H9 (cell line): ENCODE measurements at places on chromosomes 2 and 18. TPM values are rescaled to one million over a fixed set of nuclear protein-coding genes. Genes with fewer than 3 reads are reported as not detected.

DNA sequence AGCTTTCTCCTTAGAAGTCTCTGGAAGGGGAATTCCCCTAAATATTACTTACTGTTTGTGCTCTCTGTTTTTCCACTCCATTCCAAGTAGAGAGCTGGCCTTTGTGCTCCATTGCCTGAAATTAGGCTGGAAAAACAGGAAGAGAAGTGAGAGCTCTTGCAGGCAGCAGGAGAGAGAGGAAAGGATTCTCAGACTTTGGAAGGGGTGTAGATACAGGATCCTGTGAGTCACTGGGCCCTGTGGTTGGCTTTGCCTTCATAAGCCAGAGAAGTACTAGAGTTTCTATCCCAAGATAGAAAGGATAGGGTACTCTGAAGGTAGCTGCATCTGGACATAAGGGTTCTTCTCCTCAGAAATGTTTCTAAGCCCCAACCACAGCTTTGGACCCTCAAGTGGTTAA, 188.9 kb downstream of the CMPK2 start:
- H3K27me3 ChIP-seq = no peaks in the 10 kb centered on the region
- no peak overlapping the region for H3K27ac ChIP-seq
- H3K36me3 ChIP-seq = no peaks in the 10 kb centered on the region
- no peak overlapping the region for H3K4me3 ChIP-seq
- H3K4me1 ChIP-seq = peaks cover 9% of the 10 kb centered on the region; the same call in 1 of the 2 replicates
- DNase-seq = no peak

- H3K27ac ChIP-seq = no peak overlapping the region
- H3K36me3 ChIP-seq = no peaks in the 10 kb centered on the region
- H3K27me3 ChIP-seq = no peaks in the 10 kb centered on the region
- DNase-seq = no peak
- no peaks in the 10 kb centered on the region for H3K4me1 ChIP-seq
Observed at GRCh38 chr2:220153118-220153517, 525.7 kb downstream of the SLC4A3 start.

- peaks cover 3% of the 10 kb centered on the region; the same call in 1 of the 2 replicates for H3K4me1 ChIP-seq
- no peaks in the 10 kb centered on the region for H3K27me3 ChIP-seq
- no peak overlapping the region for H3K27ac ChIP-seq
- H3K4me3 ChIP-seq = no peak overlapping the region
- H3K36me3 ChIP-seq = no peaks in the 10 kb centered on the region
Observed at GRCh38 chr2:177171418-177171865, 41.2 kb upstream of the HNRNPA3 start.

- no peaks in the 10 kb centered on the region for H3K36me3 ChIP-seq
- DNase-seq = no peak
- H3K27me3 ChIP-seq = no peaks in the 10 kb centered on the region
- no peaks in the 10 kb centered on the region for H3K4me1 ChIP-seq
- H3K4me3 ChIP-seq = no peak overlapping the region
Observed at GRCh38 chr2:187105218-187105617, 256.2 kb upstream of the ZSWIM2 start.

DNA sequence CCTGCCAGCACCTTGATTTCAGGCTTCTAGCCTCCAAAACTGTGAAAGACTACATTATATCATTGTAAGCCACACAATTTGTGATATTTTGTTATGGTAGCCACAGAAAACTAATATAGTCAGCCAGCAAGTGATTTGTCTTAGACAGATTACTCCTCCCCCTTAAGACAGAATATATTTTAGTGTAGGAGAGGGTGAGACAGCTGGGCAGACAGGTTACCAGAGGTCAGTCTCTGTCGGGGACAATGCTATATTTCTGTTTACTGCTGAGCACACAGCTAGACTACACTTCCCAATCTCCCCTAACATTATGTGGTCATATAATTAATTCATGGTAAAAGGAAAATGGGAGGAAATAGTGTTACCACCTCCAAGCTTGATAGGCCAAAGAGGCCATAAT, 185.8 kb upstream of the PIK3C3 start:
- no peaks in the 10 kb centered on the region for H3K27me3 ChIP-seq
- no peaks in the 10 kb centered on the region for H3K36me3 ChIP-seq
- no peak overlapping the region for H3K27ac ChIP-seq
- no peak for DNase-seq

GRCh38 chr2:180446492-180446891, 439.4 kb upstream of the CWC22 start:
- no peaks in the 10 kb centered on the region for H3K27me3 ChIP-seq
- no peaks in the 10 kb centered on the region for H3K4me1 ChIP-seq
- DNase-seq = no peak

DNA sequence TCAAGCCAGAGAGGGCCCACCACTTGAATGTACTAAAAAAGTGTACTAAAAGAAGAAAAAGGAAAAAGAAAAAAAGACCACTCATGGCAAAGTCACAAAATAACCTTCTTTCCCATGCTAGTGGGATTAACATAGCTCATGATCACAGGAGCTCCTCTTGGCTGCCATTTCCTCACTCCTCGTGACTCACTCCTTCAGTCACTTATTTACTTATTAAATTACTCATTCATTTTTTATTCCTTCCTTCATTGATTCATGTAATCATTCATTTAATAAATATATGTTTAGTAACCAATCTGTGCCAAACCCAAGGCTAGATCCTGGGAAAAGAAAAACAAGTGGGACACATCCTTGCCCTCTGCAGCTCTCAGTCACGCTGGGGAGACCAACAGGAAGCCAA, 300.5 kb downstream of the INSIG2 start:
- H3K27me3 ChIP-seq = 0 out of 2 replicates have a peak, but pooled peaks cover 2% of the 10 kb centered on the region
- H3K36me3 ChIP-seq = no peaks in the 10 kb centered on the region
- no peak overlapping the region for H3K27ac ChIP-seq
- no peak for DNase-seq

DNA sequence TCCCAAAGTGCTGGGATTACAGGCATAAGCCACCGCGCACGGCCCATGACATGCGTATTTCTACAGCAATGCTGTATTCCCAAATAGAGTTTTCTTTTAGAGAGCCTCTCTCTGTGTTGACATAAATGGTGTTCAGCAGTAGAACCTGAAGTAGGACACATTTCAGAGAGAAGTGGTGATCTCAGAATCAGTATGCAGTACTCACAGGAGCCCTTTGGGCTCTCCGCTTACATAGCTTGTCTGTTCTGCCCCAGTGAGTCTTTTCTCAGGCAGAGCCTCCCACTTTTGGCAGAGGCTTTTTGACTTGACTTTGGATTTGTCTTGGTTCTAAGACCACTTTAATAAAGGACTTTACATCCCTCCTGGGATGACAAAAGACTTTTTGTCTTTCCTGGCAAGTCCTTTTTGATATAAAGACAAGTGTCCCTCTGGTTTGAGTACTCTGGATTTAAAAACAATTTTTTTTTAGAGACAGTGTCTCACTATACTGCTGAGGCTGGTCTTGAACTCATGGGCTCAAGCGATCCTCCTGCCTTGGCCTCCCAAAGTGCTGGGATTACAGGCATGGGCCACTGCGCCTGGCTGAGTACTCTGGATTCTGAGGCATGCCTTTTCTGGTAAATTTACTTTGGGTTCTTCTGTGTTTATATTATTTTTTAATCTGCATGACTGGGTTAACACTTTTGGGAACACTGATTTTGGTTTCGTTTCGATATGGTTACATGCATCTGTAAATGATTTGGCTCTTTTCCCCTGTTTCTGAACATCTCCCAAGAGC, 113.3 kb downstream of the SMAD2 start:
- H3K4me1 ChIP-seq = peaks cover 12% of the 10 kb centered on the region
- H3K27me3 ChIP-seq = no peaks in the 10 kb centered on the region
- H3K27ac ChIP-seq = peak overlapping the region; percentile 86
- peak overlapping the region; percentile 52; the same call in 2 of the 3 replicates for H3K4me3 ChIP-seq
- no peak for DNase-seq
- peaks cover 6% of the 10 kb centered on the region; the same call in 1 of the 2 replicates for H3K36me3 ChIP-seq

GRCh38 chr18:77547757-77548156, 298.1 kb downstream of the GALR1 start:
- no peaks in the 10 kb centered on the region for H3K27me3 ChIP-seq
- H3K4me1 ChIP-seq = no peaks in the 10 kb centered on the region
- DNase-seq = no peak
- H3K27ac ChIP-seq = no peak overlapping the region
- H3K36me3 ChIP-seq = no peaks in the 10 kb centered on the region
- no peak overlapping the region for H3K4me3 ChIP-seq

DNA sequence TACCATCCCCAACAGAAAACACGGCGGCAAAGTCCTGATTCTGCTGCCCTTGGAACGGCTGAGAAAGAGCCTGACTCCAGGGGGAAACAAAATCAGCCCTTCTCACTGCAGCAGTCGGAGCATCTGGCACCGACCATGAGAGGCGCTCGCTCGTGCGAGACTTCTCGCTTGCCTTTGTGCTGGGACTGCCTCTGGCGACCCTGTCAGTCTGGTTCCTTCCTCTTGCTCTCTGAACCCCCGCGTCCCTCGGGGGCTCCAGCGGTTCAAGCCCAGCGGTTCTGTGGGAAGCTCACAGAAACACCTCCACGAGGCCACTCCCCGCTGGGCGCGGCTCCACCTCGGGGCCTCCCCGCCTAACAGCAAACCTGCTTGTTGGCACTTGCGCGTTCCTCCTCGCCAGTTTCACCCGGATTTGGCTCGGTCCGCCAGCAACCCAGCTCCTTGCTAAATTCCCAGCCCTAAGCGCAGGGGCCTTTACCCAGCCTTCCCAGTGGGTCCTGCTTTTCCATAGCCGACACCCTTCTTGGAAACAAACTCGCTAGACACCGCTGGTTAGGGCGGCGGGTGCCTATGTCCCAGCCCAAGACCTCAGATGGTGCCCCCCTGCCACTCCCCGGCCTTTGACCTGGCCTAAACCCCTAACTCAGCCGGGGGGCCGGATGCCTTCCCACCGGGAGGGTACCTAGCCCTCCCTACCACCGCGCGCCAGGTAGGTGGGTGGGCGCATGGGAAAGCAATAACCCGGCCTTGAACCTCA, 2.2 kb downstream of the RND3 start:
- no peaks in the 10 kb centered on the region for H3K27me3 ChIP-seq
- H3K27ac ChIP-seq = no peak overlapping the region
- H3K4me1 ChIP-seq = peaks cover 15% of the 10 kb centered on the region
- H3K4me3 ChIP-seq = peak overlapping the region; percentile 93
- peak; percentile 76 for DNase-seq

- H3K4me3 ChIP-seq = no peak overlapping the region
- no peaks in the 10 kb centered on the region for H3K27me3 ChIP-seq
- H3K27ac ChIP-seq = no peak overlapping the region
- H3K4me1 ChIP-seq = no peaks in the 10 kb centered on the region
Observed at GRCh38 chr2:218746470-218746795, 35.5 kb upstream of the CYP27A1 start.

- peak overlapping the region; percentile 26 for H3K27ac ChIP-seq
- no peaks in the 10 kb centered on the region for H3K27me3 ChIP-seq
- no peak overlapping the region for H3K4me3 ChIP-seq
- peaks cover 2% of the 10 kb centered on the region; the same call in 1 of the 2 replicates for H3K36me3 ChIP-seq
Observed at GRCh38 chr2:54551123-54551756, 95.1 kb downstream of the SPTBN1 start.

- H3K36me3 ChIP-seq = peaks cover 9% of the 10 kb centered on the region; the same call in 2 of the 3 replicates
- no peak for DNase-seq
- 0 out of 2 replicates have a peak, but pooled peaks cover 2% of the 10 kb centered on the region for H3K4me1 ChIP-seq
- no peak overlapping the region for H3K4me3 ChIP-seq
- H3K27me3 ChIP-seq = no peaks in the 10 kb centered on the region
Observed at GRCh38 chr18:9571546-9571945, 42.8 kb downstream of the PPP4R1 start.

GRCh38 chr2:48444404-48444803, 85.5 kb upstream of the STON1 start:
- no peaks in the 10 kb centered on the region; the same call in 2 of the 3 replicates for H3K36me3 ChIP-seq
- H3K4me1 ChIP-seq = peaks cover 9% of the 10 kb centered on the region; the same call in 1 of the 2 replicates
- no peak overlapping the region for H3K27ac ChIP-seq
- DNase-seq = no peak

DNA sequence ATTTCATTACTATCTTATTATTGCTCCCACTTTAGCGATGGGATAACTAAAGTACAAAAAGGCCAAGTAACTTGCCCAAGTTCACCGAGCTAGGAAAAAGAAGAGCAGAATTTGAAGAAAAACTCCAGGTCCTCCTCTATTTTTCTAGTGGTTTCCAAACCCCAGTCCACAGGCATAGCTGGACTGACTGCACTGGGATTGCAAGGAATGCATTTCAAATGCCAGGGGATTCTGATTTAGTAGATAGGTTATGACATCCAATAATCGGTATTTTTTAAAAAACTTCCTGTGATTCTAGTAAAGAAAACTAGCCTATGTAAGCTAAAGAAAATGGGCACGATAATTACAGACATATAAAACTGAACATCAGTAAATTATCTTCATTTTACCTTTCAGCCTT, 62.7 kb upstream of the GALNT5 start:
- H3K27me3 ChIP-seq = no peaks in the 10 kb centered on the region
- no peak overlapping the region for H3K27ac ChIP-seq
- H3K36me3 ChIP-seq = no peaks in the 10 kb centered on the region
- no peak overlapping the region for H3K4me3 ChIP-seq
- no peaks in the 10 kb centered on the region for H3K4me1 ChIP-seq

- DNase-seq = no peak
- H3K36me3 ChIP-seq = no peaks in the 10 kb centered on the region
- no peaks in the 10 kb centered on the region for H3K27me3 ChIP-seq
- peaks cover 2% of the 10 kb centered on the region; the same call in 1 of the 2 replicates for H3K4me1 ChIP-seq
- H3K27ac ChIP-seq = no peak overlapping the region
Observed at GRCh38 chr2:140353541-140353940, 1573.4 kb upstream of the NXPH2 start.

Gene GMCL1
- total RNA-seq = 18.6 and 20.6 TPM in 2 replicates

Gene GCG
- total RNA-seq = not detected in 2 replicates

Gene MSTN
- not detected in 2 replicates for total RNA-seq

Gene KHK
- total RNA-seq = 12.1 and 12.2 TPM in 2 replicates

Gene TBR1
- 0.24 TPM in 1 of 2 replicates, not detected in the other for total RNA-seq

Gene FLACC1
- total RNA-seq = 0.42 TPM in 1 of 2 replicates, not detected in the other

Gene ATOH8
- 0.20 and 0.22 TPM in 2 replicates for total RNA-seq

Gene DPP4
- total RNA-seq = 2.2 and 2.8 TPM in 2 replicates

Gene POU3F3
- not detected in 2 replicates for total RNA-seq

Gene MARS2
- total RNA-seq = 20.9 and 21.0 TPM in 2 replicates

Gene ARL4C
- total RNA-seq = 11.2 and 12.0 TPM in 2 replicates

Gene ALK
- total RNA-seq = not detected in 2 replicates

Gene ABCG5
- not detected in 2 replicates for total RNA-seq

Gene YIPF4
- total RNA-seq = 26.2 and 26.3 TPM in 2 replicates

Gene SLC1A4
- total RNA-seq = 1.1 and 1.9 TPM in 2 replicates

Gene SLC14A1
- total RNA-seq = not detected in 2 replicates

Gene TPO
- not detected in 2 replicates for total RNA-seq

Gene SCYGR5
- not detected in 2 replicates for total RNA-seq
